ENCODE measurements at places on chromosomes 4 and X. TPM values are rescaled to one million over a fixed set of nuclear protein-coding genes. Genes with fewer than 3 reads are reported as not detected.

DNA sequence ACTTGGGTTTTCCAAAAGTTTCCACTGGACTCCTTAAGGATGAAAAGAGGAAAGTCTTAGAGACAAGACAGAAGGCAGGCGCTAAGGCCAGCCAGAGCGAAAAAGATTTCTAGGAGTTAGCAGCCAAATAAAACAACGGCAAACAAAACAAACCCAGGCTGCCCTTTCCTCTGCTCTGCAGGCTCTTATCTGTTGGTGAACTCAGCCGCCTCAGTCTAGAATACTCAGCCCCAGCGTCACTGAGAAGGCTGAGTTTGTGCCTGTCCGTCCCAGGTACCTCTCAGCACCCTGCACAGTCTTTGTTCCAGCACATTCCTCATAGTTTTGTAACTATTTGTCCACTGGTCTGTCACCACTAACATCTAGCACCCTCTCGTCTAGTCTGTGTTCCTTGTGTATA lies 75.6 kb upstream of the FAM9C start:
- no peak for DNase-seq

The FHIP1A gene
- 0.08 TPM for total RNA-seq

DNA sequence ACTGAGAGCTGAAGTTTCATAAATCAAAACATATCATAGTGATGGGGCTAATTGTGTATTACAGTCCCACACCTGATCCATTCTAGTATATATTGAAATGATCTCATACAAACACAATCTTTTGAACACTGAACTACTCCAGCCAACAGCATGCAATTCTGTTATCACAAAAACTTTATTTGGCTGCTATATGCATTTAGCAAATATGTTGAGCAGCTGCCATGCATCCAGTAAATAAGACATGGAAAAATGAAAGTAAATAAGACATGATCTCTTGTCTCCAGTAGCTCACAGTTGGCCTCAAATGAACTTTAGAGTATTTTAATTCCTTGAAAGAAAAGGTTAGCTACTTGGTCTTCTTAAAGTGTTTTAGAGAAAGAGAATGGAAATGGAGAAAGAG lies 2.1 kb downstream of the AMBN start:
- DNase-seq = no peak

- DNase-seq = no peak
These were observed 5.3 kb upstream of the OPHN1 start for GRCh38 chrX:68438575-68438974.

DNA sequence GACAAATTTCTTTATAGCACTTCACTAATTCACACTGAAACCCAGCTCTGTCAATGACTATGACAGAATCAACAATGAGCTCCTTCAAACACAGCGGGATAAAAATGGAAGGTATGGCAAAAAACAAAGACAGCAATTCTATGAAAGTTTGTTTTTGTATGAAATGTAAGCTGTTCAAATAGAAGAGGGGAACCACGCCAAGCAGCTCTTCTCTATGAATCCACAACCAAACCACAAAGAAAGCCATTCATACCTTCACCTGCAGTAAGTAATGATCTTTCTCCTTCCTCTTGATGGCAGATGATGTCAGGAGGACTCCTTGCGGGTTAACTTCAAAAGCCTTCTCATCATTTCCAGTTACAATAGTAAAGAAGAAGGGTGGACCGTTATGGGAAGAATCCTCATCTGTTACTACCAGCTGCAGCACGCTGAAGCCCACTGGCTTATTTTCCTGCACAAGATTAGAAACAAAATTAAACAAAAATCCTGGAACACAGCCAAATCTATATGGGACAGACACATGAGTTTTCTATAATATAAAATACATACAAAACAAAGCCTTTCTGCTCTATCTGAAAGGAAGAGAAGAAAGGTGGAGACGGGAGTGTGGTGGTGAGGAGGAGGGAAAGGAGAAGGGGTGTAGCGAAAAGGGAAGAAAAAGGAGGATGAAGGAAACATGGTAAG lies 48.9 kb upstream of the MTNR1A start:
- DNase-seq = no peak

DNA sequence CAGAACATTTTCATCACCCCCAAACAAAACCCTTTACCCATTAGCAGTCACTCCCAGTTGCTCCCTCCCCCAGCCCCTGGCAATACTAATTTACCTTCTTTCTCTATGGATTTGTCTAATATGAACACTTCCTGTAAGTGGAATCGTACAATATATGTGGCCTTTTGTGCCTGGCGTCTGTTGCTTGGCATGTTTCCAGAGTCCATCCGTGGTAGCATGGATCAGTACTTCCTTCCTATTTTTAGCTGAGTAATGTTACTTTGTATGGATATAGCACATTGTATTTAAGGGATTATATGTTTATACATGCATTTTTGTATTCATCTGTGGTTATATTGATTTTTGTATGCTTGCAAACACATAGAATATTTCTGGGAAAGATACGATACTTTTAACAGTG lies 48.2 kb downstream of the PPEF1 start:
- DNase-seq = no peak

The APLN gene
- 0.11 TPM for total RNA-seq

The MAGEA2B gene
- not detected for total RNA-seq

- DNase-seq = no peak
These were observed 11.1 kb downstream of the SASH3 start for GRCh38 chrX:129790808-129791207.

GRCh38 chrX:15418707-15419181 lies 34.5 kb upstream of the VEGFD start:
- DNase-seq = no peak

The PABPC4L gene
- not detected for total RNA-seq

- no peak for DNase-seq
These were observed 29.3 kb upstream of the PTPN13 start for GRCh38 chr4:86564795-86565194.

The XAGE2 gene
- total RNA-seq = not detected

The F9 gene
- 0.11 TPM for total RNA-seq

The VCX3B gene
- total RNA-seq = not detected

- no peak for DNase-seq
These were observed 24.4 kb upstream of the DYNLT3 start for GRCh38 chrX:37871626-37872302.

The FGF13 gene
- total RNA-seq = not detected

DNA sequence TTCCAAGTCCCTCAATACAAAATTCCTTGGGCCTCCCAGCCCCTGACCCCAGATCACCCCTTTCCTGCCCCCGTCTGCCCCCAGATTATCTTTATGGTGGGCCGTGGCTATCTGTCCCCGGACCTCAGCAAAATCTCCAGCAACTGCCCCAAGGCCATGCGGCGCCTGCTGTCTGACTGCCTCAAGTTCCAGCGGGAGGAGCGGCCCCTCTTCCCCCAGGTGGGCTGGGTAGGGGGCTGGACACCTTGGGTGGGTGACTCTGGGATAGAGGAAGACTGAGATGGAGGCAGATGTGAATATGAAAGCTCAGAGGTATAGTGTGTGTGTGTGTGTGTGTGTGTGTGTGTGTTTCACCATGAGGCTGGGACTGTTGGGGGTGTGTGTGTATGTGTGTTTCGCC lies 9.8 kb downstream of the ARAF start:
- DNase-seq = no peak

The TEX13B gene
- not detected for total RNA-seq

GRCh38 chr4:94537921-94538628 lies 86.3 kb downstream of the PDLIM5 start:
- DNase-seq = no peak

GRCh38 chrX:130523460-130524394 lies 121.9 kb downstream of the RBMX2 start:
- no peak for DNase-seq

GRCh38 chrX:103376979-103377324 lies 614 bp downstream of the BEX3 start:
- no peak for DNase-seq

The P2RY8 gene
- 18.4 TPM for total RNA-seq

The RASL11B gene
- 0.16 TPM for total RNA-seq

The ZIC3 gene
- not detected for total RNA-seq

DNA sequence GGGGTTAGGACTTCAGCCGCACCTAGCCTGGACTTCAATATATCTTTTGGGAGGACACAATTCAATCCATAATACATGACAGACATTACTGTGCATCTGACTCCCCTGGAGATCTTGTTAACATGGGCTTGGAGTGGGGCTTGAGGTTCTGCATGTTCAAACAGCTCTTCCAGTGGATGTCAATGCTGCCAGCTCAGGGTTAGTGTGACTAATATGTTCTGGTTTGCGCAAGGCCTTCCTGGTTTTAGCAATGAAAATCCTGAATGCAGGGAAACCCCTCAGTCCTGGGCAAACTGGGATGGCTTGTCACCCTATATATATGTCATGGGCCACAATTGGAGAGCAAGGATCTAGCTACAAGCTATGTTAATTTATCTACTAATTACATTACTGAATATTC lies 2.7 kb upstream of the TSPAN7 start:
- no peak for DNase-seq

GRCh38 chrX:44305921-44306320 lies 37.6 kb downstream of the EFHC2 start:
- no peak for DNase-seq

DNA sequence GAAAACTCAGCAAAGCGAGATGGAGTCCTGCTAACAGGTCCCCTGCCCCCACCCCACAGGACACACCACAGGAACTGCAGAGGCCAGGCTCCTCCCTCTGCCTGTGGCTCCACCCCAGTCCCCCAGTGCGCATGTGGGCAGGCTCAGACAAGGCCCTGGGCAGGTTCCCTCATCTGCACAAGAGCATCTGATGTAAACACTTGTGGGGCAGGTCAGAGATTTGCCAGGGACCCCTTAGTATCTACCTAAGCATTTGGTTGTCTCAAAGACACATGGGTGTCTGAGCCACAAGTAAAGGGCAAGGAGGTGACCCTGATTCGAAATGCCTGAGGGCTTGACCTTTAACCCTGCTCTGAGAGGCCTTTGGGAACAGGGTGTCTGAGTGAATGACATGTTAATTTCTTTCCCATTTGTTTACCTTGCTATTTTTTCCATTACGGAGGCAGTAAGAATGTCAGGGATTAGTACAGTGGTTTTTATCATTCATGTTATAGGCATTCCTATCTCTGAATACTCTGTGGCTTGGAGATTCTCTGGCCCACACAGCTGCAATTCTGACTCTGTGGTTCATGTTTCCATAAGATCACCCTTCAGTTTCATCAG lies 85.3 kb downstream of the ZNF518B start:
- no peak for DNase-seq

DNA sequence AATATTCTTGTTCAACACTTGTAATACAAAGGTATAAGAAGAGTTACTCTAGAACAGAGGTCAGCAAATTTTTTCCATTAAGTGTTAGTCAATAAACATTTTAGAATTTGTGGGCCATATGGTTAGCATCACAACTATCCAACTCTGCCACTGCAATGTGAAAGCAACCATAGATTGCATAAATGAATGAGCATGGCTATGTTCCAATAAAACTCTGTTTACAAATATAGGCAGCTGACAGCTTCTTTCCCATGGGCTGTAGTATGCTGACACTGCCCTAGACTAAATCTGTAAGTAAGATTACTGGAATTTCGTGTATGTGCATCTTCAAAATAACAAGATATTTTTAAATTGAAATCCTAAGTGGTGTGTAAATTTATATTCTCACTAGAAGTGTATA lies 73.7 kb downstream of the GABRA2 start:
- no peak for DNase-seq

GRCh38 chrX:67922966-67923365 lies 379.1 kb downstream of the AR start:
- no peak for DNase-seq

DNA sequence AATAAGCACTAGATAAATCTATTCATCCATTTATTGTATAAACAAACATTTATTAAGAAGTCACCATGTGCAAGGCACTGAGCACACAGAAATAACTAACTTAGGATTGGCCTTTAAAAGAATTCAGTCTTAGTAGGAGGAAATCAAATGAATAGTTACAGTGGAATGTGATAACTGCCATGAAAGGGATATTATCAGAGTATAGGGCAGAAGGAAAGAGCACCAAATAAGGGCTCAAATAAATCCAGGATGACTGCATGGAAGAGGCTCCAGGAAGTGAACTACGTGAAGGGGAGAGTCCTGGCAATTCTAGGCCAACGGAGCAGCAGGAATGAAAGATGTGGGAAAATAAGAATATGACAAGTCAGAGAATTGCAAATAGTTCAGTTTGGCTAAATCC lies 406.0 kb downstream of the INPP4B start:
- no peak for DNase-seq

GRCh38 chrX:31092970-31093638 lies 21.3 kb upstream of the FTHL17 start:
- no peak for DNase-seq

The FAM114A1 gene
- 0.25 TPM for total RNA-seq

The SSX4B gene
- total RNA-seq = not detected

The KIF4A gene
- total RNA-seq = 2.0 TPM

DNA sequence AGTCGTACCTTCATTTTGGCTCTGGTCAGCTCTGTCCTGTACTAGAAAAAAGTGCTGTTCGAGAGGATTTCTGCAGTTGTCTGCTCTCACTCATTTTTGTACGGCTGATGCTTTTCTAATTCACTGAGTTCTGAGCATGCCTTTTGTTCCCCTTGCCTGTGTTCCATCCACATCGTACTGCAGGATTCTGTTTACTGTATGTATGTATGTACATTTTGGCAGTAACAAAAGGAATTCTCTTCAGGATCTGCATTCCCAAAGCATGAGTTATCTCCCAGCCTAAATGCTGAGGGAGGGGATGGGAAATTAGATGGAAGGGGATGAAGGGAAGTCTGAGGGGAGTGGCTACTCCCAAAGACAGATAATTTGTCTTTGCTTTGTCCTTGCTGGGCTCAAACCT lies 87.6 kb downstream of the GBA3 start:
- no peak for DNase-seq

GRCh38 chr4:48431401-48431800 lies 51.7 kb upstream of the SLC10A4 start:
- DNase-seq = no peak

DNA sequence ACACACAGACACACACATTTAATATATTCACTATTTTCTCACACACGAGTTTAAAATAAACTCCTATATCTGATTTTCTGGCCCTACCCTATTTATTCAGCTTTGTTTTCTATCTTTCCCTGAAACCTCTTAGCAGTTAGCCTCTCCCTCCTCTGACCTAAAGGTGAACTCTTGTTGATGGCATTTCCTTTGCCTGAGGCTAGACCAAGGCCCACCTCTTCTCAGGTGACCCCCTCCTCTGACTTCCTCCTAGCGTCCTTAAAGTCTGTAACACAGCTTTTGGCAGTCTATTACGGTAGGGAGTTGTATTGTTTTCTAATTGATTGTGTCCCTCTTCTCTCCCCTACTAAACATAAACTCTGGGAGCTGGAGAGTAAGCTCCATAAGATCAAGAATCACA lies 1.7 kb upstream of the SRPX2 start:
- DNase-seq = no peak

- no peak for DNase-seq
These were observed 18.0 kb upstream of the TMSB4X start for GRCh38 chrX:12956704-12957534.

The SPATA18 gene
- not detected for total RNA-seq

DNA sequence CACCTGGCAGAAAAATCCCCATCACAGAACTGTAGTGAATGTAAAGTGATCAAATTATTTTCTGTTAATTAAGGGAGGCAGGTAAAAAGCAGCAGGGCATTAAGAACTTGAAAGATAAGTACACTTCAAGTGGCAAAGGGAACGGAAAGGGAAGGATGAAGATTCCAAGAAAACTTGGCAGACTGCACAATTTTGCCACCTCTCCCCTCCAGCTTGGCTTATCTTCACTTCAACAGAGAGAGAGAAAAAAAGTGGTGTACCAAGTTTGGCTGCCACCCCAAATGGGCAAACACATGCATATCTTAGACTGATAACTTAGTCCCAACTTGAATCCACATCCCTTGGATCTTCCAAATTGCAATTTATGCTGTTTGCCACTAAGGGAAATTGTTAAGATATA lies 598.1 kb upstream of the ACTRT1 start:
- no peak for DNase-seq

All from activated T-cell treated with anti-CD3 and anti-CD28 coated beads, Interleukin-2, amount 50 U/mL, for 4 hours (primary cell).